ENCODE measurements at places on chromosomes 13 and 19. TPM values are rescaled to one million over a fixed set of nuclear protein-coding genes. Genes with fewer than 3 reads are reported as not detected.

DNA sequence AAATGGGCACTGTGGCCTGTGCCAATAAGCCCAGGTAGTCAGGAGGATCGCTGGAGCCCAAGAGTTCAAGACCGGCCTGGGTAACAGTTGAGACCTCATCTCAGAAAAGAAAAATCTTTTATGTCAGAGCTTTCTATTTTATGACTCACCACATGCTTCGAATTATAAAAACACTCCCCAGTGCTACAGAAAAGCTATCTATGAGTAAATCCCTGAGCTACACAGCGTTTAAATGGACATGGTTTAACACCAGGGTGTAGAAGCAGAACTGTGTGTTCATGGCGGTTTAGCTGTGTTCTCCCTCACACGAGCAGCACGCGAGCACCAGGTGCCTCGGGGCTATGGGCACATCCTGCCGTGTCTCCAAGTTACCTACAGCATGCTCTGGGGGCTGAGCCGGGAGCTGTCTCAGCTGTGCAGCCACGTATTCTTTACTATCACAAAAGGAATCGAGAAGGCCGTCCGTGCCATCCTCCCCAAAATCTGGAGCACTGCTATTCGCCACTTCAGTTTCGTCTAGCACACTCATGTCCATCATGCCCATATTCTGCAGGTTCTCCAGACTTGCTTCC, 6.7 kb downstream of the SAFB2 start:
- DNase-seq, result no peak

DNA sequence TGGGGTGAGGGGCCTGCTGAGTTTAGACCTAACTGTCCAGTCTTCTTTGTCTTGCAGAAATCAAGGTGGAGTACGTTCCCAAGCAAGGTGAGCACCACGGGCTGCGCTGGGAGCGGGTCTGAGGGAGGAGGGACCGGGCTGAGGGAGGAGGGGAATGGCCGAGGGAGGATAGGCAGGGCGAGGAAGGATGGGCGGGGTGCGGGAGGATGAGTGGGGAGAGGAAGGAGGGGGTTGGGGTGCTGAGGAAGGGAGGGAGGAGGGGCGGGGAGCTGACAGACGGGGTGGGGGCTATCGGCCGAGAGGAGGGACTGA, 18.5 kb downstream of the MYBPC2 start:
- no peak for DNase-seq

- no peak for DNase-seq
Measured at GRCh38 chr19:43752287-43752875, 2.4 kb downstream of the SMG9 start.

- no peak for DNase-seq
Measured at GRCh38 chr19:45527731-45528130, 20.5 kb downstream of the VASP start.

DNA sequence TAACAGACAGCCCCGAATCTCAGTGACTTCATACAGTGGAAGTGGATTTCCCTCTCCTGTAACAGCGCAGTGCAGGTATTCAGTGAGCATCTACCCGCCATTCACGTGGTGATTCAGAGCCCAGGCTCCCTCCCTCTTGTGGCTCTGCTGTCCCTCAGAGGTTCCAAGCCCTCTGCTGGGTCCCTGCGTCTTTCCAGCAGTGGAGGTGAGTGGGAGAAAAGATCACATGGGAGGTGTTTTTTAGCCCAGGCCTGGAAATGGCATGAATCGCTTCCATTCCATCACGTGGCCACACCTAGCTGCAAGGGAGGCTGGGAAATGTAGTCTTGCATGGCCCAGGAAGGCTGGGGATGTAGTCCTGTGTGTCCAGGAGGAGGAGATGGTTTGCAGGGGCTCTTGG, 61.4 kb downstream of the DPF1 start:
- no peak for DNase-seq

DNA sequence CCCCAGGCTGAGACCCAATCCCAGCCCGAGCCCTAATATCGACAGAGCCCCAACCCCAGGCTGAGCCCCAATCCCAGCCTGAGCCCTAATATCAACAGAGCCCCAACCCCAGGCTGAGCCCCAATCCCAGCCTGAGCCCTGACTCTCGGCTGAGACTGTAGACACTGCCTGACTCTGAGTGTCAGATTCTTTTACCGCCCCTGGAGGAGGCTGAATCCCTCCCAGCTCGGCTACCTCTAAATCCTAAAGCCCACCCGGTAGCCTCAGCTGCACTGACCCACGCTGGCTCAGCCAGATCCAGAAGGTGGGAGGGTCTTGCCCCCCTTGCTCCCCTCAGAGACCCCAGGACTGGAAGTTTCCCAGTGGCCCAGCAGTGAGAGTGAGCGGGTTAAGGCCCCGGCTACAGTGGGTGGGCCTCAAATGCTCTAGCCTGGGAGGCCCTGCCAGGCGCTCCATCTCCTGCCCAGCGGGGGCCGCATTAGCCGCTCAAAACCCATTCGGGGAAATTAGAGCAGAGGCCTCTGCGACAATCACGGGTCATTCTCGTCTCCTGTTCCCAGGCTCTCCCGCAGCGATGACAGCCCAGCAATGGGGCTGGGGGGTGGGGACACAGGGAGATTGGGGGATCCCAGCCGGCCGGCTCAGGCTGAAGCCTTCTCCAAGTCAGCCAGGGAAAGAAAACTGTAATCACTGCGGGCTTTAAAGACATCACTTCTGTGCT, 43.8 kb downstream of the ZNRF4 start:
- DNase-seq, result no peak

DNA sequence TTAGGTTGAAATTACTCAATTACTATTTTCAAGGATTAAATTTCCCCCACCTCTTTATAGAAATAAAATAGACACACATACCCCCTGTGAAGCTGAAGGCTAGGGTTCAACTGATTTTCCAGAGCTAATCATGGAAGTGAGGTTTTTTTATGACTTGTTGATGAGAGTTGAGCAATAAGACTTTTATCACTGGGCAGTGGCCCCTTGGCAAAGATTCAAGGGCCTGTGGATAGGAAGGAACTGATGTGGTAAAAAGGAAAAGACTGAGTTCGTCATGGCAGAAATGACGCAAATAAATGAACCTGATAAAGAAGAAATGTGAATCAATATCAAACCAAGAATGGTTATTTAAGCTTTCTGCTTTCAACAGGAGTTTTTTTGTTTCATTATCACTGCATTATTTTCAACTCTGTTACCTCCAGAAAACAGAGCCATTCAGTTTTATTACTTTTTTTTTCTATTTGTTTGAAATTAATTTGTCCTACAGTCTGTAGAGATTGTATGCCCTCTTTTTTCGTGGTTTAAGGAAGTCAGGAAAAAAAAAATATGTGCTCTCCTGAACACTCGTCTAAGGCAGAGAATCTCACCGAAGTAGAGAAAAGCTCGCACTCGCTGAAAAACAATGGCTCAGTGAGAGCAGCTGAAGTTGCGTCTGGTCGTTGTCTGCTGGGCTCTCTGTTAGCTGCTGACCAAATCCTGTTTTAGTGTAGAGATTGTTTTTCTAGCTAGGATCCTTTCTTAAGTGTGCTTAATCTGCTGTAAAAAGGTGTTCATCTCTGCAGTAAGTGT, 38.9 kb downstream of the STOML3 start:
- no peak for DNase-seq

GRCh38 chr19:7605490-7606222, 10.0 kb downstream of the CAMSAP3 start:
- DNase-seq, result no peak

GRCh38 chr13:84867246-84867645, 932.0 kb downstream of the SLITRK6 start:
- DNase-seq, result peak; percentile 13

DNA sequence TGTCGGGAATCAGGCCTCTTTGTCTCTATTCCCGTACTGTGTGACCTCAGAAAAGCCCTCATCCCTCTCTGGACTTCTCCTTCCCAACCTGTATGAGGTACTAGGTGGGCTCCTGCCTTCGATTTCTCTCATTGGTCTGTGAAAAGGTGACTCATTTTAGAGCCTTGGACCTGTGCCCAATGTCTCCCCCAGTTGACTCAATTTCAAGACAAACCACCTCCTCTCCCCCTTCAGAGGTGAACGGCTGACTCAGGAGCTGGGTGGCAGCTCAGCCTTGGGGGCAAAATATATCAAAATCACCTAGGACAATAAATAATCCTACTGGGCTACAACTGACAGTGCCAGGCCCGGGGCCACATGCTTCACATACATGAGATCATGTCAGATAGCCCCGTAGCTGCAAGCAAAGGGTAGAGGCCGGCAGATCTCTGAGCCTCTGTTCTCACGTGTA, 630 bp downstream of the COQ8B start:
- peak; percentile 91 for DNase-seq

DNA sequence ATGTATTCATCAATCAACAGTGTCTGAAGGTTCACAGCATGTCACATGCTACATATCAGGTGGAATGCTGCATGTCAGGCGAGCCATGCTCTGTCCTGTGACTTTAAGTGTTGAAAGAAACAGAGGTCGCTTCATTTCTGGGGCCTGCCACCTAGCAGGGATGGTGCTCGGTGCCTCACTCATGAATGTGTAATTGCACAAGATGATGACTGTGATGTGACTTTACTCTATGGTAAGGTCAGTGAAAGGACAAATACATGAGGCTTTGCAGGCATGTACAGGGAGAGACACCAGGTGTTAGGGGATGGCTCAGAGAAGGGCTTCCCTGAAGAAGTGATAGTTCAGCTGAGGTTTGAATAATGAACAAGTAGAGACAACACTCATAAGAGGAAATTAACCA, 66.7 kb downstream of the FRY start:
- DNase-seq, result no peak

DNA sequence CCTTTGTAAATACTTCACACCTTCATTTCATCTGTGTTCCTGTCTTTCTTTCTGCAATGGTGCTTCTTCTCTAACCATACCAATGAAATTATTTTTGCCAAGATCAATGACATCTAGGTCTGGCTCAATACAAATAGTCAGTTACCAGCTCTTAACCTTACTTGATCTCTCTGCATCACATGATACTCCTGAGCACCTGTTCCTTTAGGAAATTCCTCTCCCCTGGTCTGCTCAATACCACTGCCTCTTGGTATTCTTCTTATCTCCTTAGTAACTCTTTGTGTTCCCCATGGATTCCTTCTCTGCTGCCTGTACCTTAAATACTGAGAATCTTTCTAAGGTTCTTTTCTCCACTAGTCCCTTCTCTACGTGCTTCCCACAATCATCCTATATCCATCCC, 25.9 kb downstream of the SOHLH2 start:
- DNase-seq, result no peak

DNA sequence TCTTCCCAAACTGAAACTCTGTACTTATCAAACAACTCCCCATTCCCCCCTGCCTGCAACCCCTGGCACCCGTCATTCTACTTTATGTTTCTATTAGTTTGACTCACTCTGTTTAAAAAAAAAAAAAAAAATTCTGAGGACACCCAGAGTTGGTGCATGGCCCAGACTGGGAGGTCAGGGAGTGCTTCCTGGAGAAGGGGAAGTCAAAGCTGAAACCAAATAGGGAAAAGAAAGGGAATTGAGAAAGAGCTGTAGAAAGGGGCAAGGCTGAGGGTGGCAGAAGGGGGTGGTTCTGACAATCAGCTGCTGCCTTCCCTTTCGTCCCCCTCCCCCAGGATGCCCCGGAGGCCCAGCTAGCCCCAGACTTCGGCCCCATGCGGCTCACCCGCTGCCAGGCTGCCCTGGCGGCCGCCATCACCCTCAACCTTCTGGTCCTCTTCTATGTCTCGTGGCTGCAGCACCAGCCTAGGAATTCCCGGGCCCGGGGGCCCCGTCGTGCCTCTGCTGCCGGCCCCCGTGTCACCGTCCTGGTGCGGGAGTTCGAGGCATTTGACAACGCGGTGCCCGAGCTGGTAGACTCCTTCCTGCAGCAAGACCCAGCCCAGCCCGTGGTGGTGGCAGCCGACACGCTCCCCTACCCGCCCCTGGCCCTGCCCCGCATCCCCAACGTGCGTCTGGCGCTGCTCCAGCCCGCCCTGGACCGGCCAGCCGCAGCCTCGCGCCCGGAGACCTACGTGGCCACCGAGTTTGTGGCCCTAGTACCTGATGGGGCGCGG, 9.0 kb upstream of the STRN4 start:
- DNase-seq, result no peak

GRCh38 chr19:31749231-31749630, 400.0 kb upstream of the TSHZ3 start:
- DNase-seq, result no peak

DNA sequence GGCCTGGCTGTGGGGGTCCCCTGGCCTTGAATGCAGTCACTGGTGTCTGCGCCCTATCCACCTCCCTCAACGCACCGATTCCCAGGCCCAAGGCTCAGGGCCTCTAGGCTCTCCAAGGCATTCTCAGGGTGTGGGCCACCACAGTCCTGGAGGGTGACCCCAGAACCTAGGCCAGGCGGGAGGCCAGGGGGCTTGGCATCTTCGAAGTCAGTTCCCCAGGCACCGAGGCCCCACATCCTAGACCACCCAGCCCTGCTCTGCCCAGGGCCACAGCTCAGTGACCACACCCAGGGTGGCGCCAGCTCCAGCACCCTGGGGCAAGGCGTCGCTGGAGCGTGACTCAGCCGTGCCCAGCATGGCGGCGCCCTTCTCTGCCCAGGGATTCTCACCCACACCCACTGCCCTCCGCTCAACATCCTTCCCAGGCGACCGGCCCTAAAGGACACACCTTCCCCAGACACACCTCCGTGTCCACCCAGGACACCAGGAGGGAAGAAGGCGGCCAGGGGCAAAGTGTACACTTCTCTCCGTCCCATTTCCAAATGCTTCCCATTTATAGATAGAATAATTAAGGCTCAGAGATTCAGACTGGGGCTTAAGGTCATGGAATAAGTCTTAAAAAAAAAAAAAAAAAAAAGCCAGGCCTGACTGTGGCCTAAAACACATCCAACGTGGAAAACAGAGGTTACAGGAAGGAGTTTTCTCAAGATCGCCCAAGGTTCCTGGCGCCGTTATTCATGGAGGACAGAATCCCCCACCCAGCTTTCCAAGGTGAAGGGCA, 36.4 kb upstream of the NANOS3 start:
- DNase-seq, result no peak

- no peak for DNase-seq
Measured at GRCh38 chr19:54461210-54461609, 2.4 kb downstream of the LENG9 start.

DNA sequence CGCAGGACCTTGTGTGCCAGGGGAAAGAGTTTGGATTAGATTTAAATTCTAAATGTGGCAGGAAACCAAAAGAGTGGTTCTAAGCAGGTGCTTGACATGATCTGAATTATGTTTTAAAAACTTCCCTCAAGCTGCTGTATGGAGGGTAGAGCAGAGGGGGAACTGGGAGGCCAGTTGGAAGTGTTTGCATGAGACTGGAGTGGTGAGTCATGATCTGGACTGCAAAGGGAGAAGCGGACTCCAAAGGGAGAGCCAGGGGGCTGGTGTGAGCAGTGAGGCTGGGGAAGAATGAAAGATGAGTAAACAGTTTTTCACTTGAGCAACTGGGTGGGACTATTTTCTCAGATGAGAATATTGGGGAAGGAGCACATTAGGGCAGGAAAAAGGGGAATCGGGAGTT, 206.1 kb downstream of the DNAJC15 start:
- no peak for DNase-seq

- DNase-seq, result peak; percentile 30
Measured at GRCh38 chr13:65911546-65912193, 1318.5 kb downstream of the PCDH9 start.

GRCh38 chr13:40206241-40207000, 460.0 kb downstream of the FOXO1 start:
- DNase-seq, result peak; percentile 90

GRCh38 chr19:16066611-16067104, 9.6 kb upstream of the TPM4 start:
- no peak for DNase-seq

GRCh38 chr19:32857584-32857983, 12.0 kb downstream of the SLC7A9 start:
- no peak for DNase-seq

The MYH14 gene
- 19.2 TPM for total RNA-seq

The CGB3 gene
- total RNA-seq, result not detected

The LRRC25 gene
- 0.06 TPM for total RNA-seq

The RFPL4A gene
- not detected for total RNA-seq

The CDX2 gene
- total RNA-seq, result not detected

The PTGIR gene
- 0.58 TPM for total RNA-seq

The ZNF419 gene
- 2.5 TPM for total RNA-seq

All from epithelial cell of proximal tubule (primary cell).